NCI-H460 (cell line): ENCODE measurements at places on chromosomes 2 and 18. TPM values are rescaled to one million over a fixed set of nuclear protein-coding genes. Genes with fewer than 3 reads are reported as not detected.

DNA sequence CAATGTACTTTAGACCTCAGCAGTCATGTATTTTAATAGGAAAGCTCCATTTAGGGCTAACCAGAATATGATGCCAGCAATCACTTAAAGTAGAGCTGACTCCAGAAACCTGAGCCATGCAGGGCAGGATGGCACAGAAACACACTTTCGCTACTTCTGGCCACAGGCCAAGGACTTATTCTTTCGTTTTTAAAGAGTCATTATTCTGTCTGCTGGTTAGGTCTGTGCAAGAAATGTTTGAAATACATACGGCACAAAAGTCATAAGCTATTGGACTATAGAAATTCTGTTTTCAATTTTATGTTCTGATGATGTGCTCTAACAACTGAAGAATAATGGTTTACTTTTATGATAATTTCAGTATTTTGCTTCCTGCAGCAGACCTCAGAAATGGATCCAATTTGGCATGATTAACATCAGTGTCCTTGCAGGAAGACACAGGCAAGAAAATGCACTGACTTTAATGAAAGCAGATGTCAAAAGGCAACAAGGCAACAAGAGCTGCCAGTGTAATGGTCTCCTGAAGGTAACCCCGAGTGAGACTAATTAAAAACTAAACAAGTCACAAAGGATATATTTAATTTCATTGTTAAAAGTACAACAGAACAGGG is 114.4 kb upstream of the CHRNA1 start:
- no peak for DNase-seq

- no peak for DNase-seq
Observed at GRCh38 chr2:126317790-126318431, 338.0 kb upstream of the GYPC start.

DNA sequence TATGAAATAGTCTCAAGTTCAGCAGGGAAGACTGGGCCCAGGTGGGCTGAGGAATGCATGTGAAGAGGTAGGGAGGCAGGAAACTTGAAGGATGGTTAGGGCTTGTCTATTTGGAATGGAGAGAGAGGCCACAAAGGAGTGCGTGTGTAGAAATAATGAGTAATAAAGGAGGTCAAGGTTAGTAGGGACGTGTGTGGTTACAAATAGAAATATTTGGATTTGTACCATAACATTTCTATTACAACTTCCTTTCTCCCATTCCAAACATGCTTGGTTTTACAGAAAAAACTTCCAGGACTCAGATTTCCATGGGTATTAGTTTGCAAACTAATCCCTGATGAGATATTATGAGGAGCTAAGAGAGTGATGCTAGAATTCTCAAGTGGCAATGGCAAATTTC is 280.6 kb downstream of the NCKAP5 start:
- no peak for DNase-seq

- DNase-seq: no peak
Observed at GRCh38 chr2:212052412-212053159, 486.0 kb downstream of the ERBB4 start.

DNA sequence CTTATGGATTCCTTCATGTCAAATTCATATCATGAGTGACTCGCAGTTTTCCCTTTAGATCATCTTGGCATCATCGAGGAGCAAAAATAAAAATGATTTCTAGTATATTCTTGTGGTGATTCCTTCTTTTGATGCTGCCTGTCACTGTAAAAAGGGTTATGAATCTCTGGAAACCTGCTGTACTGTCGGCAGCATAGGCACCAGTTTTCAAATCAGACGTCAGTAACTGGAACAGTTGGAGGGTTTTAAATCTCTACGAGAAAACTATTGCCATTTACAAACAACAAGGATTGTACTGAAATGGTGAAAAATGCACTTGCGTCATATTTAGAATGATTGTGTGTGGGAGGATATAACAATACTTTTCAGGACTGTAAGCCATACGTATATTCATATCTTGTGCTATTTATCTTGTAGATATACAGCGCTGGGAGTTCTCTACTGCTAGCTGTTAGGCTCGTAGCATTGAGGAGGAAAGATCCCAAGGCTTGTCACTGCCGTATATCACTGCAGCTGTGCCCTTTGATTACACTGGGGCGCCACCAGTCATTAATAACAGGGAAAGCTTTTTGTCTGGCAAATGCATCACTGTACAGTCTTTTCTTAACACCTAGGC is 320.7 kb downstream of the MTX2 start:
- DNase-seq: no peak

- DNase-seq: no peak
Observed at GRCh38 chr2:239156516-239157265, 244.1 kb downstream of the HDAC4 start.

Gene VIT
- total RNA-seq: 2.7 and 2.8 TPM in 2 replicates

Gene CNDP2
- total RNA-seq: 72.0 and 105 TPM in 2 replicates
